ENCODE measurements at places on chromosomes 2 and 18.

GRCh38 chr2:15860760-15861159 is 79.6 kb upstream of the MYCN start:
- DNase-seq = no peak

DNA sequence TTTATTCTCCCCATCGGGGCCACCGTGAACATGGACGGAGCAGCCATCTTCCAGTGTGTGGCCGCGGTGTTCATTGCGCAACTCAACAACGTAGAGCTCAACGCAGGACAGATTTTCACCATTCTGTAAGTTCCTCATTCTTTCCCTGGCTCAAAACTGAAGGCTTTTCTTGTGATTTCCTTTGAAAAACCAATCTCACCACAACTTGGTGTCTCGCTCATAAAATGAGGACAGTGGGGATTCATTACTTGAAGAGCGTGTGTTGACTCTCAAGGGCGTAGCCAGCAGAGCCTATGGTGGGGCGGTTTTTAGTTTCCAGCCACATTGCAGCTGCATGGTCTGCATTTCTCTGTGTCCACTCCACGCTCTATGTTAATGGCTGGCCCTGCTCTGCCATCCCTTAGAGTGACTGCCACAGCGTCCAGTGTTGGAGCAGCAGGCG is 29.0 kb downstream of the SLC1A4 start:
- no peak for DNase-seq

DNA sequence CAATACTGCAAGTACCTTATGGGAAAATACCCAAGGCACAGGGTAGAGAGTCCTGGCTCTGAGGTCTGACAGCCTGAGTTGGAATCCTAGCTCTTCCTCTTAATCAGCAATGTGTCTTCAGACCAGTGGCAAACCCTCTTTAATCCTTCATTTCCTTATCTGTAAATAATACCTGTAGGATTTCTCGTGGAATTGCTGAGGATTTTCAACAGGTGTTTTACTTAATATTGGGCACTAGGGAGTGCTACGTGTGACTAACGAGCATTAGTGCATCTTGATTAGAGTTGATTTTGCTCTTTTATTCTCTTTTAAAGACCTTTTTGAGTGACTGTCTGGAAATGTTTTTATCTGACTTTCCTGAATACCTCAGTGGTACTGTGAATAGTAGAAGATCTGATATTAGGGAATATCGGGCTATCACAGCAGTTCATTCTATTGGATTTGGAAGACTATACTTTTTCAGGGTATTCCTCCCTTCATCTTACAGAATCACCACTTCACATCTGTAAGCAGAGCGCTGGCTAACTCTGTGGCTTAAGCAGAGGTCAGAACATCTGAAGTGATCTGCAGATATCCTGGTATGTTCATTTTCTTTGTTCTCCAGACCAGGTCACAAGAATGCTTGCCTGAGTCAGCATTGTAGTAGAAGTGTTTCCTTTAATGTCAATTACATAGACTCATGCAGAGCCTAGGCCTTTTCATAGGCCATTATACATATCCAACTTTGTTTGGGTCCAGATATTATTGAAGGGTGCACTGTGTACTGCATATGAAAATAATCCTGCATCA is 49.1 kb downstream of the ARHGAP28 start:
- DNase-seq = no peak

DNA sequence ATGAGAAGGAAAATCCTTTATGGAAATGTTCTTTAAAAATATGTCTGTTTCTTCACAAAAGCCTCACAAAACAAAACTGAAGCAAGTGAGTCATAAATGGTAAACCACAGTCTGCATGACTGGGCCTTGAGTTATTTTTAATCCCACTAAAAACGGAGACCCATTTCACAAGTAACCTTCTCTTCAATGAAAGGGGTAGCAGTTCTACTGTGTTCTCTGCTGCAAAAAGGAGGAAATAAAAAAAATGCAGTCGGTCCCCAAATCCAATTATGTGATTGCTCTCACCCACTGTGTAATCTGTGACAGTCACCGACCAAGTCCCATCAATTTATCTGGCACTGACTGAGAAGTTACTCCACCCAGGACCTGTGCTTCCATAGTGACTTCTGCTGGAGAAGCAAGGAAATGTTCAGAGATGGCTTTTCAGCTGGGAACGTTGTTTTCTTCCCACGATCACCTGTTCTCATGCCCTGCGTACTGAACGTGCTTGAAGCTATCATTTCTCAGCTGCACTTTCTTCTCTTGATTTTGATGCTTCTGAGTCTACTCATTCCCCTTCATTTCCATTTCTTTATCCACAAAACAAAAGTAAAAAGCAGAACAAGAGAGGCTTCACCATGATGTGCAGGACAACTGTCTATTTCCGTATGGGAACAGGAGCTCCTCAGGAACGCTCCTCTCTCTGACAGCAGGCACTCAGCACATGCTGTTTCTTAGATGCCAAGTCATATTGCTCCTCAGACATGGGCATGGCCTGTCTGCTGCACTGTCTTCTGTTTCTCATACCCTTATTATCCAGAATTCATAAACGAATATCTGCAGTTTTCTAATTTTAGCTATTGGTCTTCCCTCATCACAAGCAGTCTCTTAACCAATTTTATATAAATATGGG is 80.0 kb upstream of the TMEM200C start:
- DNase-seq = no peak

- DNase-seq = no peak
Observed at GRCh38 chr2:170974304-170974993, 45.4 kb downstream of the GORASP2 start.

DNA sequence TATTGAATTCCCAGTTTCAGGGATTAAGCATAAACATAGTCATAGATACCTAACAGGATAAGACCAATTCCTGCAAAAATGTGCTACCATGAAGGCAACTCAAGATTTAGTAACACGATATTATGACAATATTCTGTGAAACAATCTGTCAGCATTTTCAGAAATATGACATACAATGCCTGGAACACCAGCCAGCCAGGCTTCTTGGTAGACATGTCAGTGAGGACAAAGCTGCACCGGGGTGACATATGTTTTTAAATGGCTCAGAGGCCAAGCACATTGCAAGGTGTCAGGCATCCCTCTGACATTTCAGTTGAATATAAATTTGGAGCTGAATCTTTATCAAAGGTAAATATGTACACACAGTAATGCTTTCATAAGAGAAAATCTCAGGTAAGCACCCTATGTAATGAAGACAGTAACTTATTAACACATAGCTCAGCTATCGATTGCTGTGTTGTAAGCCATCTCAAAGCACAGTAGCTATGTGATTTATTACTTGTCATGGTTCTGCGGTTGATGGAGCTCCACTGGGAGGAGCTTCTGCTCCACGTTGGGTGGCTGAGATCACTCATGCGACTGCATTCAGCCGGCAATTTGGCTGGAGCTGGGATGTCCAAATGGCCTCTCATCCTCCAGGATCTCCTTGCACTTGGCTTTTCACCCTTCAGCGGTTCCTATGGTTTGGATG is 31.9 kb upstream of the EML6 start:
- DNase-seq = no peak

GRCh38 chr2:230814616-230815015 is 50.1 kb upstream of the ITM2C start:
- no peak for DNase-seq

Measured in left renal cortex interstitium (tissue), 4 donors.